ENCODE measurements at places on chromosomes 16 and 17.

- no peak for DNase-seq
Observed at GRCh38 chr16:27547134-27547533, 2.6 kb downstream of the GTF3C1 start.

GRCh38 chr16:66008136-66008535 lies 358.4 kb upstream of the CDH5 start:
- DNase-seq: no peak

DNA sequence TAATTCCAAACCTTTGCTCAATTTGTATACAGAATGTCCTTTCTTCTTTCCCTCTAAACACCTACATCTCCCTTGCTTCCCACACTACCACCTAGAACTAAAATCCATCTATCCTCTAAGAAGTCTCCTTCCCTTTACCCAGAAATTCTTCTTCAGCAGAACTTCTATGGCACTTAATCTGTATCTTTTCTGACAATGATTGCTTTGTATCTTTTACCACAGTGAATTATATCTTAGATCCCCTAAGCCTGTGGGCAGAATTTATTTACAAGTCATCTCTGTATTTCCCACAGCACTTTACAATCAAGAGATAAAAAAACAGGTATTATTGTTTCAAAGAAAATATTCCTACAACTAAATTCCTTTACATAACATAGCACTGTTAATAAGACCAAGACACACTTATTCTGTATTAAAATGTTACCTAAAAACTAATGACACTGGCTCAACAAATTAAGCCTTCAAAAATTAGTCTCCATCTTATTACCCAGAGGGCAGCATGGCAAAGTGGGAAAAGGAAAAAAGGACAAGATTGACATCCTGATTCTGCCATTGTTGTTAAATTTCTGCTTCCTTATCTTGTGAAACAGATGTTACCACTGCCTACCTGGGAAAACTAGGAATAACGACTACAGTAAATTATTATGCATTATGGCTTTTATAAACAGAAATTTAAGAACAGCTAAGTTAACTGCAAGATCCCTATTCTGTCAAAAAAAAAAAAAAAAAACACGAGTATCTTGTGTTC lies 42.8 kb downstream of the KANSL1 start:
- no peak for DNase-seq

GRCh38 chr17:6648181-6648580 lies 3.2 kb downstream of the MED31 start:
- no peak for DNase-seq

DNA sequence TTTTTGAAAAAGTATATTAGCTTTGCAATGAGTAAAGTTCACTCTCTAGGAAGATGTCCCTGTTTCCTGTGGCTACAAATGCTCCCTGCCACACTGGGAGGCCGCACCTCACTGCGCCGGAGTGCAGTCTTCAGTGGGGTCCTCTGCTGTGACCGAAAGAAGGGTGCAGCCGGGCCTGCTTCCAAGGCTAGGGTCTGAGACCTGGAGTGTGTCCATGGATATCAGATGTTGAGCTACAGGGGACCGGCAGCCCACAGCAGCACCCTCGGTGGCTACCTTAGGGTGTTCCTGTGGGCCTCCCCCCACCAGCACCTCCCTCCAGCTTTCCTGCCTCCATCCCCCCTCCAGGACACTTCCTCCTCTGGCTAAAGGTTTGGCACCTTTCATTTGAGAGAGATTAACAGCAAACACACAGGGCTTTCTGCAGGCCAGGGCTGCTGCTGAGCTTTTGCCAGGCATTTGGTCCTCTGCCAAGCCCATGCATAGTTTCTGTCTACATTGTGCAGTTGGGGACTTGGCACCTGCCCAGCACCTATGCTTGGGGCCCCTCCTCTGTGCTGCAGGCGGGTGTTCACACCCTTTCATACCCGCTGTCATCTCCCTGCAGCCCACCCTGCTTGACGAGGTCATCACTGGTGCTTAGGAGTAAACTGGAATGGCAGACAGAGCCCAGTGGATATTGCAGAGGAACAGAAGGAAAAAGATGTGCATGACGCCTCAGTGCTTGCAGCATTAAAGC lies 33.8 kb upstream of the CRISPLD2 start:
- DNase-seq: no peak

DNA sequence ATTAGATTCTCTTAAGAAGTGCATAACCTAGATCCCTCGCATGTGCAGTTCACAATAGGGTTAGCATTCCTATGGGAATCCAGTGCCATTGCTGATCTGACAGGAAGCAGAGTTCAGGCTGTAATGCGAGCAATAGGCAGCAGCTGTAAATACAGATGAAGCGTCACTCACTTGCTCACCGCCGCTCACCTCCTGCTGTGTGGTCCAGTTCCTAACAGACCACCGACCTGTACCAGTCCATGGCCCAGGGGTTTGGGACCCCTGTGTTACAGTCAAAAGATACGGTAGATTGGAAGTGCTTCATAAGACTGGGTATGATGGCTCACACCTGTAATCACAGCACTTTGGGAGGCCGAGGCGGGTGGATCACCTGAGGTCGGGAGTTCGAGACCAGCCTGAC lies 2.8 kb downstream of the STAT5A start:
- no peak for DNase-seq

- DNase-seq: no peak
Observed at GRCh38 chr16:49560004-49560830, 186.6 kb downstream of the C16orf78 start.

- no peak for DNase-seq
Observed at GRCh38 chr17:74389084-74389753, 21.9 kb downstream of the GPR142 start.

DNA sequence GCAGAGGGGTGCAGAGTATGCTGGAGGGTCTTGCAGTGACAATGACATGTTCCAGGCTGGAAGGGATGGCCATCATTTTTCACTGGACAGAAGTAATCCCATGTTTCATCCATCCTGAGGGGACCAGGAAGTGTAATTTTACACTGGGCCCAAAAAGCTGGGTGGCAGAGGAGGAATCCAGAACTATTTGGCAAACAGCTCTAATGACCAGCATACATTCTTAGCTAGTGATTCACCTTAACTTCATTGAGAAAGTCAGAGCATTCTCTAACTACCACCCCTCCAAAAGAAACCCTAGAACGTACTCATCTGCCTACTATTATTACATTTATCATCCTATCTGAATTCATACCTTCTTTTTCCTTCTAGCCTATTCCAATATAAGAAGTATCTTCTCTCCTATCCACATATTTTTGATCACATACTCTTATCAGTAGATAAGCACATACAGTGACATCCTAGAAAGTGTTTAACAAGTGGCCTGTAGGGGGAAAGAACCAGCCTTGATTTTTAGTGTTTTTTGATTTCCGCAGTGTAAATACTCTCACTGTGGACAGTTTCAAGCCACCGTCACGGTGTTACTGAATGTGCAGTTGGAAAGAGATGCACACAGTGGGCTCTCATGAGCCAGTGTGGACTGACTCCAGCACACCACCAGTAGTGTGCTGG lies 118.1 kb downstream of the FTO start:
- DNase-seq: no peak

GRCh38 chr16:48525201-48526057 lies 84.6 kb downstream of the N4BP1 start:
- no peak for DNase-seq

GRCh38 chr16:89573826-89574680 lies 1.5 kb upstream of the CPNE7 start:
- no peak for DNase-seq

DNA sequence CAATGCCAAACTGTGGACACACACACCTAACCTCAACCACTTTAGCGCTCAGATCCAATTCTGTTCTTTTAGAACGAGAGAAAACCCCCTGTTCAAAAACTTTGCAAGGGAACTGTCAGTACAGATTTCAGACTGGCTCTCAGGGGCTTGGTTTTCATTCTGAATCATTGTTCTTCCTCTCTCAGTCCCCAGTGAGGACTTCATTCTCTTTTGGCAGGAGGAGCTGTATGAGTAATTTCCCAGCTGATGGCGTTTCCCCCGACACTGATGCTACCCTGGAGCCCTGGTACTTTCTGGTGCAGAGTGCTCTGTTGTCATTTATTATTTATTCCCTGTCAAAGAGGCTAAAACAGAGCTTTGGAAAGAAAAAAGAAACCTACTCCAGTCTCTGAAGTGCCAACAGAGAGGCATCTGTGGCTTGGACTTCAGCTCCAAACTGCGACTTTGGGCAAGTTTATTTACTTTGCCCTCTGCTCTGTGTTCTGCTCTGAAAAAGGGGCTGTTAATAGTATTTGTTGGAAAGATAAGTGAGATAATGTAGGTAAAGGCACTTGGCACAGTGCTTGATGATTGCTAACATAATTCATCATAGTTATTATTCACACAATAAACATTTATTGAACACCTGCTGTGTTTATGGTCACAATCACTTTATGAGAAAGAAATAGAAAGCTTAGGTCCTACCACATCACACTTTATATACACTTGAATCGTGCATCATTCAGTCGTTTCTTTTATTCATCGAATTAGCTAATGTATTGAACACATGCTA lies 28.3 kb downstream of the ETV4 start:
- DNase-seq: no peak

DNA sequence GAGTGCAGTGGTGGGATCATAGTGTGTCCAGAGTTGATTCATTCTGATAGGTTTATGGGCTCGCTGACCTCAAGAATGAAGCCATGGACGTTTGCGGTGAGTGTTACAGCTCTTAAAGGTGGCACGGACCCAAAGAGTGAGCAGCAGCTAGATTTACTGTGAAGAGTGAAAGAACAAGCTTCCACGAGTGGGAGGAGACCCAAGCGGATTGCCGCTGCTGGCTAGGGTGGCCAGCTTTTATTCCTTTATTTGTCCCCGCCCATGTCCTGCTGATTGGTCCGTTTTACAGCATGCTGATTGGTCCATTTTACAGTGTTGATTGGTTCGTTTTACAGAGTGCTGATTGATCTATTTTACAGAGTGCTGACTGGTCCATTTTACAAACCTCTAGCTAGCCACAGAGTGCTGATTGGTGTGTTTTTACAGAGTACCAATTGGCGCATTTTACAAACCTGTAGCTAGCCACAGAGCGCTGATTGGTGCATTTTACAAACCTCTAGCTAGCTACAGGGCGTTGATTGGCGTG lies 17.5 kb downstream of the CACNG4 start:
- no peak for DNase-seq

DNA sequence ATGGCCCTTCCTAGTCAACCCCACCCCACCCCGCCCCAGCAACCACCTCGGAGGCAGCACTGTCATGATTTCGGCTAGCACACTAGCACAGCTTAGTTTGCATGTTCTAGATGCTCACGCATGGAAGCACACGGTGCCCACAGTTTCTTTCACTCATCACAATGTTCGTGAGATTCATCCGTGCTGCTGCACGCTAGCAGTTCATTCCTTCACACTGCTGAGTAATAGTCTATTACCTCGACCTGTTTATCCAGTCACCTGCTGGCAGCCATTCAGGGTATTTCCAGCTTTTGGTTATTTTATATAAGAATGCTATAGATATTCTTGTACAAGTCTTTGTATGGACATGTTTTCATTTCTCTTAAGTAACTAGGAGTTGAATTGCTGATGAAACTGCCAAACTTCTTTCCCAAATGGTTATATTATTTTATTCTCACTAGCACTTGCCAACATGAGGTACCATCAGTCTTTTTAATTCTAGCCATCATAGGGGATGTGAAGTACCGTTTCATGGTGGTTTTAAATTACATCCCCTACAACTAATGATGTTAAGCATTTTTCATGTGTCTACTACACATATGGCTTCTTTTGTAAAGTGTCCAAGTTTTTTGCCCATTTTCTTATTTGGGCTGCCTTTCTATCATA lies 75.7 kb downstream of the CYTH1 start:
- DNase-seq: no peak

- DNase-seq: no peak
Observed at GRCh38 chr17:55576237-55576995, 65.2 kb upstream of the SMIM36 start.

- no peak for DNase-seq
Observed at GRCh38 chr16:85082173-85083050, 29.9 kb downstream of the CIBAR2 start.

Measured in activated CD8-positive, alpha-beta memory T cell treated with anti-CD3 and anti-CD28 coated beads for 1 hour (primary cell).